NCI-H2081 treated with DMSO at 0.1 percent for 48 hours (cell line): ENCODE measurements at places on chromosomes 3 and 15.

GRCh38 chr15:55856506-55857164 is 113.7 kb upstream of the PRTG start:
- DNase-seq: no peak

DNA sequence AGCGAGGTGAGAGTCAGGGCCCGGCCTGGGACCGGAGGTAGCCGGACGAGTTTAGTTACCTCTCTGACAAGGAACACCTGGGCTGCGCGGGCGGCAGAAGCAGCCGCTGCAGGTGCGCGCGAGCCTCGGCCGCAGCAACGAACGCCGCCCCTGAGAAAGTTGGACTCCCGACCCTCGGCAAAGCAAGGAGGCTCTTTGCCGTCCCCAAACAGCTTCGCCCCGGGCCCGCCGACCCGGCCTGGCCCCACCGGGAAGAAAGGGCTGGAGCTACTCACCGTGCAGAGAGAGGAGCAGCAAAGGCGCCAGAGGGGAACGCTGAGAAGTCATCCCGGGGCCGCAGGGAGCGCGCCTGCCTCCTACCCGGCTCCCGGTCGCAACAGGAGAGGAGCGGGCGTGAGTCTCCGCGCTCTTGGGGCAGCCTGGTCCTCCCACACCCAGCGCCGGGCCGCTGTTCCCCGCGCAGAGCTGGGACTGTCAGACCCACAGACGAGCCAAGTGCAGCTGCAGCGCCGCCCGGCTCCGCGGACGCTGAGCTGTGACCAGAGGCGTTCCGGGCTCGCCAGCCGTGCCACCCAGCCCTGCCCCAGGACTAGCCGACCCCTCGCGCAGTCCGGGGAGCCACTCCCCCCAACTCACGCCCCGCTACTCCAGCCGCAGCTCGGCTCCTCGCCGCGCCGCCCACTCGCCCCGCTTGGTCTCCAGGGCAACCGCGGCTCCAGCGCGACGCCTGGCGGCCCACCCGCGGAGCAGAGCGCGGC is at the start of gene IGSF11:
TSS of gene IGSF11 (minus strand) at position 591 of the 758 bp plus-strand sequence. CDS start at position 327, 264 bp downstream.
- DNase-seq: no peak

DNA sequence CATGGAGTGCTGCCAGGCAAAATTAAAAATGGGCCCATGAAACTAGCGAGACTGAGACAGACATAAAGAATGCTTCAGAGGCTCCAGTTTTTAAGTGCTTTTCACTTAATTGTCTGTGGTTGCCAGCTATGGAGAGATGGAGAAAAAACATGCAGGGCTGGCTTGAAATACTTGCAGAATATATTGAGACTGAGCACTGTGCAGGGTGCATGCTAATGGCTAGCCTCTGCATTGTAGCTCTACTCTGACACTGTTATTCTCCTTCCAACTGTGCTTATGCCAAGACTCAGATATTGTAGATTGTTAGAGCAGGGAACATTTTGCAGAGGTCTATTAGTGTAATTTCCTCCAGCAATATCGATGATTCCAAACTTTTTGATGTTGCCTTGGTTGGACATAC is 735.0 kb downstream of the PDCD6IP start:
- DNase-seq: no peak

GRCh38 chr3:171453180-171453886 is 6.9 kb downstream of the TNIK start:
- DNase-seq: no peak

DNA sequence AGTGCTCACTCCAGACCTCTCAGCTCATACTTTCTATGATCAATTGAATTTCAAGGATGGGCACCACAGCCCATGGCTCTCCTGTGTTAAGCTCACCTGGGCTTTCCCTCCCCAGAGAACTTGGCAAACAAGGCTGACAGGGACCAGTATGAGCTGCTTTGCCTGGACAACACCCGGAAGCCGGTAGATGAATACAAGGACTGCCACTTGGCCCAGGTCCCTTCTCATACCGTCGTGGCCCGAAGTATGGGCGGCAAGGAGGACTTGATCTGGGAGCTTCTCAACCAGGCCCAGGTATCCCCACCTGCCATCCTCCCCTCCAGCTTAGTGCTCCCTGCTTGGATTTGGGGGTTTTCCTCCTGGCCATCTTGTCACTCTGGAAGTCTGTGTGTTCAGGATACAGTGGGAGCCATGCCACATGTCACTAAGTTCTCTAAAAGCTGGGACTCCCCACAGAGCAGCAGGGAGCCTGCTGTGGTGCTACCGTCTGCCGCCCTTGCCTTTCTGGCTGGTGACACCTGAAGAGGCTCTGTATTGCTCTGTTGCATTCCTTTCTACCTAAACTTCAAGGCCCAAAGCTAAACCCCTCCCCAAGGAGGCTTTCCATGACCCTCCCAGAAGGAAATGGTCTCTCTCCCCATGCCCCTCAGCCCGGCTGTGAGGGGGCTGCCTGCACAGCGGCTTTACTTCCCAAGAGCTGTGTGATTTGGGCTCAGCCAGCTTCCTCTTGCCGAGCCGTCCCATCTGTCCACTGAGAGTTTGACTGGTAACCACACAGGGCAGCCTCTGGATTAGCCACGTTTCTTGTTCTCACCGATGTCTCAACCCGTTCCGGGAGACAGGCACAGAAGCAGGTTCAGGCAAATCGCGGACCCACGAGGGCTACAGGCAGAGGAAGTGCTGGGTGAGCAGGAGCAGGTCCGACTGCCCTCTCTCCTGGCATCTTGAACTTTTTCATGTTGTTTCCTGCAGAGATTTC is 10.8 kb downstream of the TF start:
- no peak for DNase-seq

DNA sequence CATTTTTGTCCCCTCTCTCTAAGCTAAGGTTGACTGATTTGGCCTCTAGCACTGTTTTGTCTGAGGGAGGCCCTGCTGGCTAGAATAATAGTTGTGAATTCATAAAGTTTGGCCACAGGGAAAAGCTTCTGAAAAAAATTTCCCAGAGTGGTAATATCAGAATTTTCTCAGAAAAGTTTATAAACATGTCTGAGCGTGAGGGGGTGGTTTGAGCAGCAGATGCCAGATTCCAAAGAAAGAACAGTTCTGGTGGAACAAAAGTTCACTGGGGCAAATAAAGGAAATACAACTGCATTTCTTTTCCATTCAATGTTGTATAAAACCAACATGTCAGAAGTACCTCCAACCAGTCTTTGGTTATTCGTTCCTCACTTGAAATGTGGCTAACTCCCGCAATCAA is 61.2 kb downstream of the CLDN1 start:
- no peak for DNase-seq

GRCh38 chr3:42853739-42854302 is 21.9 kb downstream of the CYP8B1 start:
- DNase-seq: no peak

DNA sequence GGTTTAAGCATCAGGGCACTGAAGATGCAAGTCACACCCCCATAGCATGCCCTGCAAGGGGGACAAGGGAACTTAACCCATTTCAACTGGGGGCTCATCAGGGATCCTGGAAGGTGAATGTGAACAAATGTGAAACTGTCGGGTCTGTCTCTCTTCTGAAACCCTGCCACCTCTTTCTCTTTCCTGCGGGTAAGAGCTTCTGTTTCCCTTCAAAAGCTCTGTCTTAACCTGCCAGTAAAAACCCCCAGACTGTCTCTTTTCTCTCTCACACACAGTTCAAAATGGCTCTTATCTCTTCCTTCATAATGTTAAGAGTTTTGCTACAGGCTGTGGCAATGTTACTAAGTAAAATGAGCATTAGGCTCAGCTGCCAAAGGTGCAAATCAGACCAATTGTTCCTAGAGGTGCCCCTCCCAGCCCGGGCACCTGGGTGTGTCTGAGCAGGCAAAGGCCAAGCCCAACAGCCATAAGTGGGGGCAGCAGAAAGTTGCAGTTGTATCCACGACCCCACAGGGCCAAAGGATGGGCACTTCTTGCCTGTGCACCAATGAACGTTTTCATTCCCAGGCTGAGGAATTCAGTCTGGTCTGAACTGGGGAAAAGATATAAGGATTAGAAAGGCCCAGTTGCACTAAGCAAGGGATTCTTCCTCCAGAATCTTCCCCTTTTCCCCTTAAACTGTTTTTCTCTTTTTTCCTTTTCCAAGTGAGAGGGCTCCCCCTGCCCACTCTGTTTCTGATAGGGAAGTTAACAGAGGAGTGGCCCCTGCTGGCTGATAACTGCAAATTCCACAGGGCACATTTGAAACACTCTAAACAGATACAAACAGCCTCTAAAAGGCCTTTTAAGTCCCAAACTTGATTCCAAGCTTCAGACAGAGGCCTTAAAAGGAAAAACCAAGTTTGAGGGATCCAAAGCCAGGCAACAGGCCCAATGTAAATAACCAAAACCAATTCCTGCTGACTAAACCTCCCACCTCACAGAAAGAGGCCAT is 113.8 kb upstream of the EPHA6 start:
- no peak for DNase-seq

- DNase-seq: no peak
These were observed 24.6 kb upstream of the AP4E1 start for GRCh38 chr15:50883903-50884302.

GRCh38 chr3:153254361-153254760 is 92.3 kb downstream of the RAP2B start:
- DNase-seq: no peak

DNA sequence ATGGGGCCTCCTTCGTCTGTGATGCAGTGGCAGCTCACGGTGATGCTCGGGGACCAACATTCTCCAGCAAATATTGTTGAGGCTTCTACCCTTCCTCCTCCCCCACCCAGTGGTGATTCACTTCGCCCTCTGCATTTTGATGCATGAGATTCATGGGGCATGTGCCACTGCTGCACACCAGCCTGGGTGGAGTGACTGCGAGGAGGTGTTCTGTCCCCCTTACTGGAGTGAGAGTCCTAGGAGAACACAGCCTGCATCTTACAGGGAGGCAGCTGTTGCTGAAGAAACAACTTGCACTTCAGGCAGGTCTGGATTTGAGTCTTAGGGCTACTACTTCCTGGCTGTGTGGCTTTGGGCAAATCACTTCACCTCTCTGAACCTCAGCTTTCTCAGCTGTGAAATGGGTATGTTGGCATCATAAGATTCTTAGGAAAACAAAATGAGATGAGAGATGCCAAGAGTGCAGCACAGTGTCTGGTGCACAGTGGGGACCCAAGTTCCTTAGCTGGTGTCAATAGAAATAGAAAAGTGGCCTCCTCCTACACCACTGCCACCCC is 10.2 kb upstream of the SKOR1 start:
- no peak for DNase-seq

GRCh38 chr3:86801921-86802320 is 189.0 kb downstream of the VGLL3 start:
- DNase-seq: no peak

DNA sequence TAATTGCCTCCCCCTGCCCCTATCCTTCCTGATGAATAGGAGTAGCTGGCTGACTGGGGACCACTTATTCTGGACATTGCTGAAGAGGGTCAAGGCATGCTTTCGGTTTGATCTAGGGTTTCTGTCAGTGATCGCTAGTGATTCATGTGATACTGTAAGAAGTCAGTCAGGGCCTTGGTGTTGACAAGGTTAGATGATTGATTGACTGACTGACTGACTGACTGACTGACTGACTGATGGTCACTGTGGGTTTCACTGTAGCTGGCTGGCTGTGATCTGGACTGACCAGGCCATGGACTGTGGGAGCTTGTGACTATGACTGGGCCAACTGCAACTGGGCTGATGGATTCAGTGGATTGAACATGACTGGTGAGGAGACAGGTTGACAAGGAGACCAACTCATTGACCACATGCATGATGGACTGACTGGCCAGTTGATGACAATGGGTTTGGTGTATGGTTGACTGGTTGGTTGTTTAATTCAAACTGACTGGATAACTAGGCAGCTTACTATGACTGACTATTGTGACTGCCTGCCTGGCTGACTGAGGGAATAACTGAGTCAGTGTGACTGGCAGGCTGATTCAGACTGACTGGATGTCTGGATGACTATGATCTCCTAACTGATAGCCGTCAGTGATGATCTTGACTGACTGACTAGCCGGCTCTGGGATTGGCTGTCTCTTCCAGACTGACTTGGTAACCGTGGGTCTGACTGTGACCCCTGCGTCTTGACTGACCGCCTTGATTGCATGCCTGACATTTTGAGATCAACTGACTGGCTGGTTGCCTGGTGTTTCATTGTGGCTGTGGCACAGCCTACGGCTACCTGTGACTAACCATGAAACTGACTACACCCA is 509.9 kb downstream of the SHQ1 start:
- no peak for DNase-seq

- DNase-seq: no peak
These were observed 256.6 kb upstream of the NR2F2 start for GRCh38 chr15:96073908-96074307.

- DNase-seq: no peak
These were observed 47.1 kb downstream of the CHD2 start for GRCh38 chr15:92947071-92947730.

DNA sequence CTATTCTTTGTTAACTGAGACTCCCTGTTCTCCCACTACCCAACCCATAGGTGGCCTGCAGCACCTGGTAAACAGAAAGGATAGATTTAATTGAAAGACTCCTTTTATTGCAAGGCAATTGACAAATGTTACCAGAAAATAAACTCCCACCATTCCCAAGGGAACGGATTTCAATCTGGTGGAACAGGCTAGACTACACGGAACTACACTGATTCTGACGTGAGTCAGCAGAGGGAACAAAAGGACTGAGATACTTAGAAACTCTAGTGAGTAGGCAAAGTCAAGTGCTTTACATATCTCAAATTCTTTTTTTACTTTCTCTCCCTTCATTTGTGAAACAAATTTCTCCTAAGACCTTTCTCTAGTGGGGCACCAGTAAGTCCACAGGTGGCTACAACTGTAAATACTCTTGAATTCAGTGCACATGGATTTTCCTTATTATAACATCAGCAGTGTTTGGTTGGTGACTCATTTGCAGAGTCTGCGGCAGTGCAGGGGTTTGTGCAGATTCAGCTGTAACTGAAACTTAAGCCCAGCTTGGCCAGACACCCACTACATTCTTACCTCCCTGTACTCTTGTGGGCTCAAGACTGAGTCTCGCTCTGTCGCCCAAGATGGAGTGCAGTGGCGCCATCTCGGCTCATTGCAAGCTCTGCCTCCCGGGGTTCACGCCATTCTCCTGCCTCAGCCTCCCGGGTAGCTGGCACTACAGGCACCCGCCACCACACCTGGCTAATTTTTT is 34.3 kb upstream of the PLSCR2 start:
- no peak for DNase-seq

GRCh38 chr3:155938409-155938808 is 68.0 kb downstream of the GMPS start:
- DNase-seq: no peak
